H1 (cell line): ENCODE measurements at places on chromosomes 7 and 10. TPM values are rescaled to one million over a fixed set of nuclear protein-coding genes. Genes with fewer than 3 reads are reported as not detected.
A peak's percentile ranks its signal among the peaks of the same experiment; 100 is the strongest.

- no peaks in the 10 kb centered on the region for H3K27me3 ChIP-seq
- H3K27ac ChIP-seq, result no peak overlapping the region
- 0 out of 2 replicates have a peak, but pooled peaks cover 3% of the 10 kb centered on the region for H3K4me1 ChIP-seq
- no peak overlapping the region for H3K4me3 ChIP-seq
- no peaks in the 10 kb centered on the region for H3K36me3 ChIP-seq
Measured at GRCh38 chr7:155580367-155580766, 34.0 kb upstream of the CNPY1 start.

The DOCK4 gene
- 23.6 and 26.9 TPM in 2 replicates for total RNA-seq

GRCh38 chr10:44388641-44389040 is 3.7 kb upstream of the CXCL12 start:
- peaks cover 10% of the 10 kb centered on the region for H3K4me1 ChIP-seq
- peaks cover 2% of the 10 kb centered on the region for H3K27me3 ChIP-seq
- no peak overlapping the region for H3K4me3 ChIP-seq
- no peaks in the 10 kb centered on the region for H3K36me3 ChIP-seq

DNA sequence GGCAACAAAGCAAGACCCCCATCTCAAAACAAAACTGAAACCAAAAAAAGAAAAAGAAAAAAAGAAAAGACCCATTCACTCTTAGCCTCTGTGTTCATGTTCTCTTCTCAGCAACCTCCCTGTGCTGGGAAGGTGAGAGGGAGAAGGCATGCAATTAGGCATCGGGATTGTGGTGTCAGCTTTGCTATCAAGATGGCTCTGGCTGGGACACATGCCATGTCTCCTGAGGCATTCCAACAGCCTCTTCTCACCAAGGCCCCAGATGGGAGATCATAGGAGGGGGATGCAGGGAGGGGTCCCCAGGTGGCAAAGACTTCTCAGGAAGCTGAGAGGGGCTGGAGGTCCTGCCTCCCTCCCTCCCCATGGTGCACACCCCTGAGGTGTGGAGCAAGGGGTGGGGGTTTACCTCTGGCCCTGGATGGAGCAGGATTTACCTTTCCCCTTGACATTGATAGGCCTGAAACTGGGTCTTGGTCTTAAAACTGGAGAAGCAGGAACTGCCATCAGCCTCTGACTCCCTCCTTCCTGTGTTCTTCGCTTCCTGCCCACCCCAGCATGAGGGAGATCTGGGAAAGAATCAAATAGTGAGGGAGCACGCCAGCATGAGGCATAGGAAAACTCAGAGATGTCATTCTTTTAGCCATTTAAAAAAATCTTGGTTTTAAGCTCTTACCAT is 96.2 kb upstream of the DUSP5 start:
- no peaks in the 10 kb centered on the region for H3K36me3 ChIP-seq
- no peaks in the 10 kb centered on the region for H3K27me3 ChIP-seq
- H3K4me1 ChIP-seq, result no peaks in the 10 kb centered on the region
- no peak overlapping the region for H3K4me3 ChIP-seq
- no peak overlapping the region for H3K27ac ChIP-seq

GRCh38 chr7:14855033-14855794 is 47.3 kb downstream of the DGKB start:
- H3K27me3 ChIP-seq, result no peaks in the 10 kb centered on the region
- no peaks in the 10 kb centered on the region for H3K4me1 ChIP-seq
- H3K27ac ChIP-seq, result no peak overlapping the region
- DNase-seq, result no peak

The ANKRD61 gene
- total RNA-seq, result 0.32 and 0.42 TPM in 2 replicates

- peak overlapping the region; percentile 81 for H3K4me3 ChIP-seq
- peak; percentile 59 for DNase-seq
- H3K36me3 ChIP-seq, result no peaks in the 10 kb centered on the region
- H3K4me1 ChIP-seq, result peaks cover 23% of the 10 kb centered on the region
- peaks cover 8% of the 10 kb centered on the region; the same call in 1 of the 2 replicates for H3K27me3 ChIP-seq
- no peak overlapping the region for H3K27ac ChIP-seq
Measured at GRCh38 chr10:24721229-24722106, 2.2 kb downstream of the ARHGAP21 start.

The KLF14 gene
- total RNA-seq, result not detected in 2 replicates

- no peaks in the 10 kb centered on the region for H3K36me3 ChIP-seq
- no peak overlapping the region for H3K4me3 ChIP-seq
- H3K27ac ChIP-seq, result no peak overlapping the region
Measured at GRCh38 chr10:22727663-22728062, 13.3 kb upstream of the PIP4K2A start.

- H3K27me3 ChIP-seq, result no peaks in the 10 kb centered on the region
- no peak overlapping the region for H3K4me3 ChIP-seq
- H3K4me1 ChIP-seq, result no peaks in the 10 kb centered on the region
- H3K27ac ChIP-seq, result no peak overlapping the region
- DNase-seq, result no peak
Measured at GRCh38 chr10:98186681-98187080, 52.2 kb downstream of the R3HCC1L start.

The ZSCAN25 gene
- total RNA-seq, result 16.5 and 18.6 TPM in 2 replicates

DNA sequence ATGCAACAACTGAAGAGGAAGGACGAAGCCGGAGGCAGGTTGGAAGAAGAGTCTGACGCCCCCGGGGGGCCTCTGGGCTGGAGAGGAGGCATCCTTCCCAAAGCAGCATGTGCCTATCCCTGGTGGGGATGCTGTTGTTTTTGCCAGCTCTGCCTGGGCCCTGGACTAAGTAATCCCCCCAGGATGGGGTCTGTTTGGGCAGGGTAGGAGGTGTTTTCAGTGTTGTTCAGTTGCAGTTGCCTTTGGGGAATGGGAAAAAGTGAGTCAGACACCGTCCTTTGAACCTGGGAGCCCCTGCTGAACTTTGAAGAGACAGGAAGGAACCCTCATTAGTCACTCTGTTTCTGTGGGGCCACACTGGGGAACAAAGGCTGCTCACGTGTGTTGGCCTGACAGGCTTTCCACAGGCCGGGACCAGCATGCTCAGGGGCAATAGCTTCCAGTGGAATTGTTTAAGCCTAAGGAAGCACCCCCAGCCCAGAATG is 35.2 kb upstream of the GDF10 start:
- H3K4me1 ChIP-seq, result no peaks in the 10 kb centered on the region
- no peaks in the 10 kb centered on the region for H3K27me3 ChIP-seq

GRCh38 chr7:620885-621284 is 101.2 kb upstream of the PDGFA start:
- H3K4me1 ChIP-seq, result peaks cover 1% of the 10 kb centered on the region
- no peak overlapping the region for H3K27ac ChIP-seq
- DNase-seq, result no peak
- no peaks in the 10 kb centered on the region for H3K36me3 ChIP-seq

DNA sequence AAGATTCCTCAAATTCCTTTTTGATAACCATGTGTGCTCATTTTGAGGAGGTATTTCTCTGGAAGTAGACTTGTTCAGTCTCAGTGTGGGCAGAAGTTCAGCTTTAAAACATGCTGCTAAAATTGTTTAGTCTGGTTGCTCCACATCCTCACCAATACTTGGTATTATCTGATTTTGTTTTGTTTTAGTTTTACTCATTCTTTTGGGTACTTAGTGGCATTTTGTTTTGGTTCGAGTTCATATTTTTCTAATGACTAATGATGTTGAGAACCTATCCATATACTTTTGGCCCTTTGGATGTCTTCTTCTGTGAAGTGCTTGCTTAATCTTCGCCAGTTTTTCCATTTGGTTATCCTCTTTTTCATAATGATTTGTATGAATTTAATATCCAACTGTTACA is 694.2 kb upstream of the FZD8 start:
- no peak overlapping the region for H3K4me3 ChIP-seq
- no peak overlapping the region for H3K27ac ChIP-seq
- DNase-seq, result no peak
- no peaks in the 10 kb centered on the region for H3K36me3 ChIP-seq
- no peaks in the 10 kb centered on the region for H3K27me3 ChIP-seq

DNA sequence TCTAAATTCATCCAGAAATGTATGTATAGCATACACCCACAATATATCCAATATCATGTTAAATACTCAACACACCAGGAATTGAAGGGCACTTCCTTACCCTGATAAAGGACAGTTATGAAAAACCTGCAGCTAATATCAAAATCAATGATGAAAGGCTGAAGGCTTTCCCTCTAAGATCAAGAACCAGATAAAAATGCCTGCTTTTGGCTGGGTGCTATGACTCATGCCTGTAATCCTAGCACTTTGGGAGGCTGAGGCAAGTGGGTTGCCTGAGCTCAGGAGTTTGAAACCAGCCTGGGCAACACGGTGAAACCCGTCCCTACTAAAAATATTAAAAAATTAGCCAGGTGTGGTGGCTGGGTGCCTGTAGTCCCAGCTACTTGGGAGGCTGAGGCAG is 21.6 kb upstream of the UPP1 start:
- no peak for DNase-seq
- no peak overlapping the region for H3K4me3 ChIP-seq
- H3K27me3 ChIP-seq, result no peaks in the 10 kb centered on the region
- H3K4me1 ChIP-seq, result no peaks in the 10 kb centered on the region

- no peaks in the 10 kb centered on the region for H3K27me3 ChIP-seq
- H3K27ac ChIP-seq, result no peak overlapping the region
- H3K4me1 ChIP-seq, result no peaks in the 10 kb centered on the region
- no peak overlapping the region for H3K4me3 ChIP-seq
- H3K36me3 ChIP-seq, result no peaks in the 10 kb centered on the region
Measured at GRCh38 chr10:121417298-121417697, 180.9 kb downstream of the FGFR2 start.

- DNase-seq, result no peak
- no peak overlapping the region for H3K4me3 ChIP-seq
- H3K36me3 ChIP-seq, result no peaks in the 10 kb centered on the region
- H3K27me3 ChIP-seq, result no peaks in the 10 kb centered on the region; the same call in 1 of the 2 replicates
- no peaks in the 10 kb centered on the region; the same call in 1 of the 2 replicates for H3K4me1 ChIP-seq
Measured at GRCh38 chr7:112201411-112201810, 4.8 kb downstream of the DOCK4 start.

The CLCN1 gene
- total RNA-seq, result 0.33 and 0.41 TPM in 2 replicates

The TRUB1 gene
- total RNA-seq, result 21.2 and 22.2 TPM in 2 replicates

- H3K27me3 ChIP-seq, result no peaks in the 10 kb centered on the region
- no peak overlapping the region for H3K27ac ChIP-seq
- DNase-seq, result no peak
- H3K4me1 ChIP-seq, result no peaks in the 10 kb centered on the region
Measured at GRCh38 chr7:12127455-12127854, 83.6 kb upstream of the TMEM106B start.

DNA sequence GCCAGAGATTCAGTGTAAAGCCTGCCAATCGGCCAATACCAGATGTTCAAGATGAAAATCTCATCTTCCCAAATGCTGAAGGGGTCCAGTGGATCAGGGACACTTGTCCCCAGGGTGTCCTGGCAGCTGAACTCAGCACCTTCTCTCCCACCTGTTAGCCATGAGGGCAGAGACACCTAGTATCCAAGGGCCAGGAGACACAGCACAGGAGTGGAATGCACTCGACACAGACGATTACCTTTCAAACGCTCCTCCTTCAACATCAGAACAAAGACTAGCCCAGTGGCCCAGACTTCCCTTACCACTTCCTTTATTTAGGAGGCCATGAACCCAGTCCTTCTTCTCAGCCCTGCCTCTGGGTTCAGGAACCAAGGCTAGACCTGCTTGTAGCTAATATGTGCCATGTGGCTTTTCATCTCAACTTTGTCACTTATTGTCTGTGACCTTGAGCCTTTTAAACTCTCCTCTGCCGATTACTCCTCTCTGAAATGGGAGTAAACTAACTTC is 180.3 kb upstream of the PLXNA4 start:
- H3K36me3 ChIP-seq, result no peaks in the 10 kb centered on the region
- no peak for DNase-seq
- H3K4me1 ChIP-seq, result no peaks in the 10 kb centered on the region
- H3K27ac ChIP-seq, result no peak overlapping the region
- no peak overlapping the region for H3K4me3 ChIP-seq

DNA sequence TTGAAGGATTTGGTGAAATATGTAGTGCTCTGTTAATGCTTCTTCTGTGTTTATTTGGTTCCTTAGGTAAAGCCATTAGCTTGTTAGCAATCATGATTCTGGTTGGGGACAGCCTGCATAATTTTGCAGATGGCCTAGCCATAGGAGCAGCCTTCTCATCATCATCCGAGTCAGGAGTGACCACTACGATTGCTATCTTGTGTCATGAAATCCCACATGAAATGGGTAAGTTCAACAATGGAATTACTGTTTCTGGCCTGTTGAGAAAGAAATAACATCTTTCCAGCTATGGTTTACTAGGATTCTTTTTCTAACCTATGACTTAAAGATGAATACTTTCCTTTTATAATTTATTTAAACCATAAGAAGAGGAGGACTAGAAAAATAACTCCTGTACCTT is 48.9 kb downstream of the SLC39A12 start:
- no peaks in the 10 kb centered on the region for H3K36me3 ChIP-seq
- DNase-seq, result no peak
- no peaks in the 10 kb centered on the region for H3K27me3 ChIP-seq
- H3K27ac ChIP-seq, result no peak overlapping the region
- no peaks in the 10 kb centered on the region; the same call in 1 of the 2 replicates for H3K4me1 ChIP-seq

The HPSE2 gene
- total RNA-seq, result 0.38 and 0.58 TPM in 2 replicates
